ENCODE measurements at places on chromosomes 11 and 22.

- no peak for DNase-seq
Observed at GRCh38 chr22:32862936-32863661, 61.6 kb downstream of the TIMP3 start.

- DNase-seq: no peak
Observed at GRCh38 chr22:50303848-50304527, 3.5 kb downstream of the PLXNB2 start.

GRCh38 chr11:62709247-62710000 lies 1.9 kb downstream of the GNG3 start:
- peak; percentile 92 for DNase-seq

DNA sequence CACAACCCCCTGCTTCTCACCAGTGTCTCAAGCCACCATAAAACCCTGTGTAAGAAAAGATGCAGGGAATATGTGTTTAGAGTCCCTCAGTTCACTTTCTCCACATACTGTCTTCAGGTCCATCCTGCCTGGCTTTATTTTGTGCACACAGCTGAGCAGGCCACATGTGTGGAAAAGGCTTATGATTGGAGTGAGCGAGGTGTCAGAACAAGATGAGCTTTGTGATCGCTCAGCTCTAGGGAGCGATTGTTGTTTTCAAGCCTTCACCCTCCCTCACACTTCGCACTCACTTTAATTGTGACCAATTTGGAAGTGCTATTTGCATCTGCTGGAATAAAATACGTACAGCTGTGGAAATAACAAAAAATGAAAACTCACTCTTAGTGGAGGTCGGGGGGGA lies 931.1 kb upstream of the TENM4 start:
- DNase-seq: no peak

GRCh38 chr11:96326959-96327358 lies 16.0 kb downstream of the MAML2 start:
- DNase-seq: no peak

DNA sequence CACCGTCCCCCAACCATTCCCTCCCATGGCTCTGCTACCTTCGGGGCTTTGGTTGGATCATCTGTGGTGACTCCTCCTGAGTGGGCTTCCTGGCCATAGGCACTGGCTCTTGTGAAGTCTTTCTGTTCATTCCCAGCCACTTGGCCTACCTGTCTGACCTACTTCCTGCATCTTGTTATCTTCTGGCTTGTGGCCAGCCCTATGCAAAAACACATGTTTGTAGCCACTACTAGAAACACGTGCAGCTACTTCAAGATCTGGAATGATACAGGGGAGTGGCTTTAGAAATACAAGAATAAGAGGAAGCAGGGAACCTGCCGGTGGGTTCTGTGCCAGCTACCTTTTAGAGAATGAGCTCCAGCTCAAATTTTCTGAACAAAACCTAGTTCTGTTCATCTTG lies 20.9 kb downstream of the RCOR2 start:
- DNase-seq: no peak

- no peak for DNase-seq
Observed at GRCh38 chr11:92808022-92808421, 161.4 kb upstream of the MTNR1B start.

DNA sequence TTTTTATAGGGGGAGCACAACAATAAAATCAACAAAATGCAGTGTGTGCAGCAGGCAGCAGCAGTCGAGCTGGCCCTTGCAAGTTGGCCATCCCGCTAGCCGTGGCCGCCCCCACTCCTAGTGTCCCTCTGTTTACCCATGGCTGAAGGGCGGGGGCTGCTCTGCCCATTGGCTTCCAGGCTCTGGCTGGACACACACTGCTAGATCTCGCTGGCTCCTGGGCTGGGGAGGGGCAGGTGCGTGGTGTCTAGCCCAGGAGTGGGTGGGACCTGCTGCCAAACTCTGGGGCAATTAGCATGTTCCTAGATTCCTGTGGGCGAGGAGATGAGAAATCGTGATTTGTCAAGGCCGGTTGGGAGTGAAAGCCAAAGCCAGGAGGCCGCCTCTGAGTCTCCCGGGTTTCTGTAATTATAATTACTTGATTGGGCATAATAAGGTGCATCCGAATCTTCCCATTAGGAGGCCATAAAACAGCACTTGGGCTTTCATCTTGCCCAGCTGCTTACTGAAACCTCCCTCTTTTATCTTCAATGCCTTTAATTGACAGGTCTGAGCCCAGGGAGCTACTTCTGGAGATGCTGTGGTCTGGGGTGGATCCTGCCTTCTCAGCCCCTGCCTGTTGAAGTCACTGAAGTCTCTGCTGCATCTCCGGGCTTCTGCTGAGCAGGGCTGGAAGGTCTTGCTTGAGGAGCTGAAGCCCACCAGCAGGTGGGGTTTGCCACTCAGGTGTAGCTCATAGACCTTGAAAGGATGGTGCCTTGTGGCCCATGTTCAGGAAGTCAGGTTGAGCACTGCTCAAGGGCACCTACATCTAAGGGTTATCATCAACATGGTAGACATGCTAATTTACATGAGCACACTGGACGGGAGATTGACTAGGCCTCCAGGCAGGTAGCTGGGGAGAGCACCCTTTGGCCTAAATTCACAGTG lies 44.5 kb upstream of the DKK3 start:
- no peak for DNase-seq

DNA sequence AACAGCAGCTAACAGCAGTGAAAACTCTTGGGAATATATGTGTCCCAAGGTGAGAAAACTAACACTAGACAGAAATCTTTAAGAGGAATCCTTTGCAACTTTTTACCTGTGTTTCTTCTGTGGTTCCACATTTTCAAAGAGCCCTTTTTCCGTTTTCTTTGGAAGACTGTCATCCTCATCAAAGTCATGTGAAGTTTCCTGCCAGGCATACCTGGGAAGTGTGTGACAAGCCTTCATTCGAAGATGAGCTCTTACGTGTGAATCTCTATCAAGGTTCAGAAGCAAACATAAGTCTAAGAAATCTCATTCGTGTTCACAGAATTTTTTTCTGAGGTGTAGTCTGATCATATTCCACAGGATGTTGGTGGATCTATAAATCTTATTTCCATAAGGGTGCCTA lies 330.6 kb upstream of the MPPED2 start:
- no peak for DNase-seq

DNA sequence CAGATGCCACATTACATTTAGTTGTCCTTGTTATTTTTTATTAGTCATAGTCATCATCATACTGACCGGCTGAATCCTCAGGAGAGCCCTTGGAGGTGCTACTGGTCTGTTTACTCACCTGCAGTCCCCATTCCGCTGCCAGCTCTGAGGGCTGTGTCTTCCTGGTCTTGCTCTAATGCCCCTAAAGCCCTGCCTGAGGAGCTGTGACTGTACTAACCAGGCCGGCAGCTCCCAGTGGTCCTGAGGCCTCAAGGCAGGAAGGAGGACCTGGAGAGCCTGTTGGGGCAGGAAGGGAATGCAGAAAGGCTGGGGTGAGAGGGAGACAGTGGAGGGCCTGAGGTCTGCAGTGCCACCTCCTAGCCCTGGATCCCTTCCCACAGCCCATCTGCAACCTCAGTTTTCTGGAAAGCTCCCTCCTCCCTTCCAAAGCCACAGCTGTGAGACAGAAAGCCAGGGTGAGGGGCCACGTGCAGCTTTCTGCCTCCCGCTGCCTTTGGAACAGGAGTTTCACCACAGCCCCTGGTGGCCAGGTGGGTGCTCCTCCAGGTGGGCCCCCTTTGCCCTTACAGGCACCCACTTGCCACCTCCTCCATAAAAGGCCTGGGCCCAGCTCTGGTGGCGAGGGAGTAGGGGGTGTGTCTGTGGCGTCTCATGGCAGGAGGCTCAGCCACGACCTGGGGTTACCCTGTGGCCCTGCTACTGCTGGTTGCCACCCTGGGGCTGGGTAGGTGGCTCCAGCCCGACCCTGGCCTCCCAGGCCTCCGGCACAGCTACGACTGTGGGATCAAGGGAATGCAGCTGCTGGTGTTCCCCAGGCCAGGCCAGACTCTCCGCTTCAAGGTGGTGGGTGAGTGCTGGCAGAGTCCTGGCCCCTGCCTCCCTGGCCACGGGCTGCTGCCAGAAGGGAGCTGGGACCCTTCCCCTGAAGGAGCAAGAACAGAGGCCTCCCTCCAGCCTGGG lies at the start of gene ZP1:
ZP1 (plus strand) TSS at position 632 of the 960 bp plus-strand sequence; CDS start at position 652, 20 bp downstream.
- no peak for DNase-seq

GRCh38 chr11:34948696-34949095 lies 32.3 kb downstream of the PDHX start:
- no peak for DNase-seq
